ENCODE measurements at places on chromosomes 3 and 15. TPM values are rescaled to one million over a fixed set of nuclear protein-coding genes. Genes with fewer than 3 reads are reported as not detected.

DNA sequence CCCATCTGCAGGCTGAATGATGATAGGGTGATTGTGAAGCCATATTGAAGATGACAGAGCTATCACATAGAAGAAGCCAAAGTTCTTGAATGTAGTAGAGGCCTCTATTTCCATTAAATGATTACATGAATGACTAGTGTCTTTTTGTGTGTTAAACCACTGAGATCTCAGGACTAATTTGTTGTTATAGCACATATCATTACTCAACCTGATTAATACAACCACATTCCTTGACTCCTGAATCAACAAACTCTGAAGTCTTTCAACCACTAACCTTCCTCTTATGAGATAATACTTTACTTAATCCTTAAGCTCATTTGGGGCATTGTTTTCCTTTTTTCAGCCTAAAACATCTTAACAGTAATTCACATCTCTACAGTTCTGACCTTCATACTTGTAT is 564.5 kb upstream of the ADAMTS9 start:
- H3K27me3 ChIP-seq, result no peaks in the 10 kb centered on the region
- H3K4me3 ChIP-seq, result no peak overlapping the region
- H3K4me1 ChIP-seq, result peaks cover 8% of the 10 kb centered on the region
- peaks cover 3% of the 10 kb centered on the region for H3K36me3 ChIP-seq
- DNase-seq, result no peak
- H3K27ac ChIP-seq, result no peak overlapping the region

DNA sequence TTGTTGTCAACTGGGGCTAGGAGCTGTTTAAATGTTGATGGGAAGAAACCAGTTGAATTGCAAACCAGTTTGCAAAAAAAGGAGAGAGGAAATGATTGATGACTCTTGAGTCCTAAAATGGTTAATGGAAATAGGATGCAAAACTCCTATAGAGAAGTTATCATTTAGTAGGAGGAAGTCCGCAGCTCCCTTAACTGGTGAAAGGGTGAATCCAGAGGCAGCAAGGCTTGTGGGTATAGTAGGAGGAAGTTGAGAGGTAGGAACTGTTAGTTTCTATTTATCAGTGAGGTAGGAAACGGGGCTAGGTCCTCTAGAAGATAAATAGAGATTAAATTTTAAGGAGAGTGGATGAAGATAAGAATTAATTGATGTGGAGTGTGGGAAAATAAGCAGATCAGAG is 15.4 kb downstream of the IREB2 start:
- peaks cover 2% of the 10 kb centered on the region for H3K36me3 ChIP-seq
- H3K4me3 ChIP-seq, result no peak overlapping the region
- DNase-seq, result no peak
- no peak overlapping the region for H3K27ac ChIP-seq

- H3K36me3 ChIP-seq, result peaks cover 2% of the 10 kb centered on the region
- peak overlapping the region; percentile 87 for H3K4me3 ChIP-seq
- peaks cover 30% of the 10 kb centered on the region for H3K27me3 ChIP-seq
- H3K4me1 ChIP-seq, result peaks cover 17% of the 10 kb centered on the region
- no peak overlapping the region for H3K27ac ChIP-seq
Measured at GRCh38 chr15:89656116-89656815, 999 bp upstream of the KIF7 start.

MORC1 gene
- not detected for total RNA-seq

HTR3E gene
- not detected for total RNA-seq
